Cardiac muscle cell (in vitro differentiated cells and primary cell): ENCODE measurements at places on chromosomes 7 and 10.
A peak's percentile ranks its signal among the peaks of the same experiment; 100 is the strongest.

DNA sequence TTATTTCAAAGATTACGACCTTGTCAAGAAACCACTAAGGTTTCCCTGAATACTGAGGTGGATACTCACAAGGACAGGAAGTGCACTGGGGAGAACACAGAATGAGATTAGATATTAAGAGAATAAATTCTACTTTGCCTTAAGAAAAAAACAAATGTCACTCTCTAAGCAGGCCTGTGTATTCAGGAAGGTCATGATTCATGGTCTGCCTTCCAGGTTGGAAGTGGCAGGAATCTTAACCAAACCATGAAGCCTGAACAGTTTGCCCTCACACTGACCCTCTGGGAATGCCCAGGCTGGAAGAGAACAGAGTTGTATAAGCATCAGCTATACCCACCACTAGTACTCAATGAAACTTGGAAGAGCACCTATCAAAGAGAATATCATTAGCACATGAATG, 227.6 kb downstream of the DGKI start:
- DNase-seq = no peak

GRCh38 chr10:99395750-99396445, 34.5 kb downstream of the GOT1 start:
- DNase-seq = no peak

GRCh38 chr7:71424166-71425035, 292.5 kb downstream of the GALNT17 start:
- no peak for DNase-seq

- DNase-seq = no peak
Observed at GRCh38 chr10:4672201-4672600, 153.8 kb upstream of the AKR1E2 start.

GRCh38 chr10:92750791-92751533, 61.2 kb downstream of the HHEX start:
- DNase-seq = peak; percentile 59

DNA sequence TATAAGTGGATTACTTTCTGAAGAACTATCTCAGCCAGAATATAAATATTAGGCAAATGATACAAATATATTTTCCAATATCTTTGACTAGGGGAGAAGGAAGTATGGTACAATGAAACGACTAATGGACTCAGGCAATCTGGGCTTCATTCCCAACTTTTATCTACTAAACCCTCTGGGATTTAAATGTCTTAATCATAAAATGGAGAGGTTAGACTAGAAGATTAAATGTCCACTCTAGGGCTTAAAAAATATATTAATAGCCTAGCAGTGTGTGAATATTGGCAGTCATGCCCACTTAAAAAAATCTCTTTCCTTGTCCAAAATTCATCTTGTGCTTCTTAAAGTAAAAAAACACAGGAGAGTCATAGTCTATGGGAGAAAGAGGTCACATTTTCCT, 98.3 kb downstream of the CTTNBP2 start:
- DNase-seq = no peak

- DNase-seq = peak; percentile 31
Observed at GRCh38 chr7:27606270-27607209, 56.1 kb downstream of the HIBADH start.

- DNase-seq = peak; percentile 87
Observed at GRCh38 chr10:132319853-132320653, 11.9 kb upstream of the LRRC27 start.

DNA sequence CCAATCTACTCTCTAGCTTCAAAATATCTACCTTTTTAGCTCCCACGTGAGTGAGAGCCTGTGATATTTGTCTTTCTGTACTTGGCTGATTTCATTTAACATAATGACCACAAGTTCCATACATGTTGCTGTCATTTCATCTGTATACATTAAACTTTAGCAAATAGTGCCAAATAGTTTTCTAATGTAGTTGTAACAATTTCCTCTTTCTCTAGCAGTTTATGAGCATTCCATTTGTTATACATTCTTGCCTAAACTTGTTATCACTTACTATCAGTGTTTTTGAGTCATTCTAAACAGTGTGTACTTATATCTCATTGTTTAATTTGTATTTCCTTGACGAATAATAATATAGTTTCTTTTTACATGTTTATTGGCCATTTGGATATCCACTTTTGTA, 77.2 kb downstream of the NEUROD6 start:
- no peak for DNase-seq

GRCh38 chr10:32386623-32387260, 39.8 kb upstream of the EPC1 start:
- peak; percentile 46 for DNase-seq

DNA sequence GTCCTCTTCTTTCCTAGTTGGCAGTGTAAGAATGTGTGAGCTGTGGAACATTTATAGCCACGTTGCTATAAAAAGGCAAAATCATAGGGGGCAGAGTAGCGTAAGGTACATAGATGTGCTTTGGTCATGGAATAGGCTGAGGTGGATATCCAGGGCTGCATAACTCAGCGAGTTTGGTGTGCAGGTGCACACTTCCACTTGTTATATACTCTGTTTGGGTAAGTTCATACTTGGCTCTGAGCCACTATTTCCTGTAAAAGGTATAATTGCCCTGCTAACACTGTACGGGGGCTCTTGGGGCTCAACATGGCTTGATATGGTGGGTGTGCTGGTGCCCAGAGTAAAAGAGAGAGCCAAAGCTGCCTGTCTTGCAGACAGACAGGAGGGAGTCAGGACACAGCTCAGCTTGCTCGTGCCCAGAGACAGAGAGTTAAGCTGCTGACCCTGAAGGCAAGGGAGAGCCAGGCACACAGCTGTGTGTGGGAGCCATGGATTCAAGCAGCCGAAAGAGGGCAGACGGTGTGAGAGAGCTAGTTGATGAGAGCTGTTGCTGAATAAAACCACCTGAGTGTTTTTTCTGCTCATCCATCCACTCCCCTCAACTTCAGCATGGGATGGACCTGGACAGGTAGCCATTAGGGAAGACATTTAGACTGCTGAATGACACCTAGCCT, 126.7 kb downstream of the DKK1 start:
- no peak for DNase-seq

DNA sequence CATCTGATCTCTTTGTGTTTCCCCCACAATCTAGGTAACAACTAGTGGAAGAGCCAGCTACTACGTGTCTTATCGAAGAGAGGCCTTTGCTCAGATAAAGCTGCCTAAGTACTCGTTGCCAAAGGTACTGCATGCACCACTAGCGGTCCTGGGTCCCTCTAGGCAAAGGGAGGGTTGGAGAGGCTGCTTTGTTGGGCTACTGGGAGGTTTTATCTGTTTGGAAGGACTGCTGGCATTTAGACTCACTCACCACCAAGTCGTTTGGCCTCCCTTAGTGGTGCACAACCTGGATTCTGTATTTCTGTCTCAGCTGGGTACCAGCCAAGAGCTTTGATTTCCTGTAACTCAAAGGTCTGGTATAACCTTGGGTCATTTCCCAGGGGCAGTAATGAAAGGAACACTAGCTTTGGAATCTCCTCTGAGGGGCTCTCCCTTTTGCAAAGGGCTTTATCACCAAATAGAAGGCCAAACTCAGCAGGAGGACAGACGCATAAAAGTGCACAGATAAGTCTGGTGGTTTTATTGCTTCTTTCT, 498.3 kb downstream of the SORCS3 start:
- no peak for DNase-seq

- DNase-seq = no peak
Observed at GRCh38 chr7:96090756-96091155, 231.1 kb downstream of the SLC25A13 start.

DNA sequence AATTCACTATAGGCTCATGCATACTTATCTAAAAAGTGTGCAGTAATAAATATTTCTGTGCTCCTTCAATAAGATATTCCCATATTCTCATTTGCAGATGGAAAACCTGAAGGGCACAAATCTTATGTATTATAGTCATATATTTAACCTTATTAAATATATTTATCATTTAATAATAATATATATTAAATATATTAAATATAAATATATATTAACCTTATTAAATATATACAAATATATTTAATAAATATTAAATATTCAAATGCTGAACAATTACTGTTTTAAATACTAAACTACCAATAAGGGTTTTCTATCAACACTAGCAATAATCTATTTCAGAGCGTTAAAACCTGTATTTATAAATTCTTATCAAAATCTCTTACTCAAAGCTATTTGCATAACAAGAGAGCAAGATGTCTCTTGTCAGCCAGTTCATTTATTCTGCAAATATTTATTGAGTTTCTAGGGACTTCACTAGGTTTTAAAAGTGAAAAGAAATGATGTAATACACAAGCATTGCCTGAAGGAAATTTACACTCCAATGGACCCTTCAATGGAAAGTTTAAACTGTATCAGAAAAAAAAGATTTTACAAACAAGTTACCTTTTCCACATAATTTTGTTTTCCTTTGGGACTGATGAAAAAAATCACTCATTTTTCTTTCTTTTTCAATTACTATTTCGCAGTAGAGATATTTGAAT, 159.2 kb downstream of the AGMO start:
- DNase-seq = no peak

- no peak for DNase-seq
Observed at GRCh38 chr7:127066974-127067373, 185.8 kb downstream of the GRM8 start.

GRCh38 chr10:57964351-57964750, 303.3 kb downstream of the IPMK start:
- DNase-seq = peak; percentile 11

- DNase-seq = peak; percentile 59
Observed at GRCh38 chr10:124745673-124746072, 1.5 kb upstream of the FAM53B start.

- DNase-seq = no peak
Observed at GRCh38 chr10:62860946-62861345, 44.8 kb upstream of the EGR2 start.

- DNase-seq = peak; percentile 52
Observed at GRCh38 chr10:86711513-86712316, 43.4 kb downstream of the LDB3 start.

- DNase-seq = no peak
Observed at GRCh38 chr7:26533217-26533616, 241.6 kb downstream of the SNX10 start.

GRCh38 chr7:134254311-134254710, 62.4 kb downstream of the SLC35B4 start:
- DNase-seq = no peak

DNA sequence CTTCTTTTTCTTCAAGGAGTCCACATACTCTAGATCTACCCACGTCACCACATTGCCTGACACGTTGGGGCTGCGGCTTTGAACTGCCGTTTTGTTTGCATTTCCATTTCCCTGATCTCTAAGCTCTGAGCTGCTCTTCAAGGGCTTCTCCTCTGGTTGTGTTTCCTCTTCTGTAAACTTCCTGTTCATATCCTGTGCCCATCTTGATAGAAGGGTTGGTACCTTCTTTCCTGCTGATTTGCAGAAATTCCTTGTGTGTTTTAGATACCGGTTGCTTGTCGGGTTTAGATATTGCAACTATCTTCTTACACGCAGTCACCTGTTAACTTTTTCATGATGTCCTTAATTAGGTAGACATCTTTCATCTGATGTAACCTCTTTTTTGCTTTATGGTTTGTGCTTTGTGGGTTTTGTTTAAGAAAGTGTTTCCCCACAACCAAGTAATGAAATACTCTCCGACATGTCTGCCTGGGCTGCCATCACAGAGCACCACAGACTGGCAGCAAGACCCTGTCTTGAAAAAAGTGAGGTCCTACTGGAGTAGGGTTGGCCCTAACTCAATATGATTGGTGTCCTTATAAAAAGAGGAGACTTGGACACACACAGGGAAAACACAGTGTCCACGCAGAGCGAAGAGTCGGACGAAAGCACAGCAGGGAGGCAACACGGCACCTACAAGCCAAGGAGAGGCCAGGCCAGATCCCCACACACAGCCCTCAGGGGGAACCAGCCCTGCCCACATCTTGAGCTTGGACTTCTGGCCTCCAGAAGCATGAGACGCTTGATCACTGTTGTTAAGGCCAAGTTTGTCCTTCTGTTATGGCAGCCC, 99.1 kb upstream of the PDGFA start:
- no peak for DNase-seq

- no peak for DNase-seq
Observed at GRCh38 chr7:110522061-110522760, 568.7 kb upstream of the LRRN3 start.

DNA sequence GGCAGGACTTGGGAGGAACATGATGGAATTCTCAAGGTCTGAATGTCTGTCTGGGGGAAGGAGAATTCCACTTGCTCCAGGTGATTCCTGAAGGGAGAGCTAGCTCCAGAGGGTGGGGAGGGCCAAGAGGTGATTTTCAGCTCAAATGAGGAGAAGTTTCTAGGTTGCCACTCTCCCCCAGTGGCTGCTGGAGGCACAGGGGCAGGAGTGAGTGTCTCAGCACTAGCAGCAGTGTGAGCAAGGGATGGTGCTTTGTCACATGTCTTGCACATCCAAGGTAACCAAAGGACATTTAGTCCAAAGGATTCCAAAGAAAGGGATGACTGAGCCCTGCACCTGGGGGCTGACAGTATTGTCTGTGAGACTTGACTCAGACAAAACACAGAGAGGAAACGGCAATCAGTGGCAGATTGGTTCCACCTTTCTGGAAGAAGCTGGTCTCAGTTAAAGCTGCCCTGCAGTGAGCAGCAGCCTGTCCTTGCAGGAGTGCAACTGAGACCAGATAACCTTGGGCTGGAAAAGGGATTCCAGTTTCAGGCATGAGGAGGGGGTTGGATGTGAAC, 51.2 kb upstream of the PCBD1 start:
- no peak for DNase-seq

DNA sequence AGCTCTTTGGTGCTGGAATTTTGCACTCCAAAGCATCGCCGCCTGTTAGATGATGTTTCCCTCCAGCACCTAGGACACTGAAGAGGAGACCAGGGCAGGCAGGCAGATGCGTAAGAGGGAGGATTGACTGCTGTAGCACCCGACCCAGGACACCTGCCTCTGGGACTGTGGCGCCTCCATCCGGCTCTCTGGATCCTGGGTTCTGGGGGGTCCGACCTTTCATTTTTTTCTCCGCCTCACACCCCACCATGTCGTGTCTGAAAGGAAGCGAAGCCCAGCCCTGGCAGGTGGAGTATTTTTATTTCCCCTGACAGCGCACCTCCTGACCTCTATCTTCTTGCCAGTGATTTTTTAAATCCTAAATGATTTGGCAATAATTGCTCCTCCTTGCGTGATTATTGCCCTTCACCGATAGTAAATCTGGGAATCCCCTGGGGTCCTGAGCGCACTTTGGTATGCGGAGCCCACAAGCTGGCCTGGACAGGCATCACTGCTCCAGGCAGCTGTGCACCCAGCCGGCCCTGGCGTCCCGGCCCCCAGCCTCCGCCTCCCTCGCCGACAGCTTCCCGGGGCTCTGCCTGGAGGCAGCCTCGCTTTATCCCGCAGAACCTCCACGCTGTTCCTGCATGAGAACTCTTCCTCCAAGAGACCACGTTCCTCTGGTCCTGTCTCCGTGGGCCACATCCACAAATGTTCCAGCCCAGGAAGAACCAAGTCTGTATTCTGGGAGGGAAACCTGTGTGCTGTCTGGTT, 48.4 kb downstream of the LHPP start:
- DNase-seq = no peak

- no peak for DNase-seq
Observed at GRCh38 chr10:79398642-79399041, 46.8 kb downstream of the ZCCHC24 start.

DNA sequence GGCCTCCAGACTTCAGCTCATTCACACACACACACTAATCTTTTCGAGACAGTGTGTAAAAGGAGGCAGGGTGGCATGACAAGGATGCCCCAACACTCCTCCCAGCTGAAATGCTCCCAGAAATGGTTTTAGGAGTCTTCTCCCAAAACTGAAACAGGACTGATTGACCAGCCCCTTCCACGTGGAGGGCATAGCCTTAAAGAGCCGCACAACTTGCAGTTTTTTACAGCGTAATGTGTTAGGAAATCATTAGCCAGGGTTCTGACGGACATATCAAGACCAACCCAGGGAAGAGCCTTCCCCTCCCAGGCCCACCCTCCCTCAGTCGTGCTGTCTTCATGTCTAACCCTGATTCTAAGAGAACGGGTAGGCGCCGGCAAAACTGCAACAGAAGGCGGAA, 224.6 kb downstream of the TNS3 start:
- DNase-seq = no peak
